ENCODE measurements at places on chromosomes 4 and X.

GRCh38 chr4:88429401-88429800 is 27.5 kb upstream of the HERC5 start:
- no peak for DNase-seq

GRCh38 chrX:115324194-115324593 is 34.7 kb downstream of the LUZP4 start:
- no peak for DNase-seq

- no peak for DNase-seq
Measured at GRCh38 chr4:38489924-38490639, 173.9 kb upstream of the KLF3 start.

GRCh38 chrX:134600714-134601113 is 57.6 kb downstream of the PLAC1 start:
- DNase-seq: no peak

- DNase-seq: no peak
Measured at GRCh38 chr4:88187766-88188165, 29.3 kb upstream of the ABCG2 start.

DNA sequence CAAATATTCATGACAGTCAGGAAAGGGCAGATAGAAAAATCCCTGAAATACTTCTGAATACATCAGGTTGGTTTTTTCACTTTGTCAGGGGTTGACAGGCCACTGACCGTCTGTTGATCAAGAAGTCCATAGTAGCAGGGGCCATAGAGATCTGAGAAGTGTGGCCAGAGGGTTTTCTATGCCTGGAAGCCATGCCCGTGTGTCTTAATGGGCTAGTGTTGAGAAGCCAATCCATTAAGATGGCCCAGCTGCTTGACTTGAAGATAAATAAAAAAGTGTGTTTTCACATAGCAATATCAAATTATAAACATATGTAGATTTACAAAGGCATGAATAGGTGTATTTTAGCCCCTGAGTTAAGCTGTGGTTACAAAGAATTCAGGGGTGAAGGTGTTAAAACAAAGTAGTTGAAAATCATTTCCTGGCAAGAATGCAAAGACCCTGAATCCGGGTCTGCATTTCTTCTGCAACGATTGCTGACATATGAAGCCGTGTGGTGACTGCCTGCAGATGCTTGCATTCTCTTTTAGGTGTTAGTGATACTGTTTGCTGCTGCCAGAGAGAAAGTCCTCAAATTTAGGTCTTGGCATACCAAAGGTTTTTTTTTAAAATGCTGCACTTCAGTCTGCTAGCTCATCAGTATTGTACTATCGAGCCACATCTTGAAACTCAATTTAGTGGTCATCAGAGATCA is 9.3 kb upstream of the LIMCH1 start:
- DNase-seq: no peak

DNA sequence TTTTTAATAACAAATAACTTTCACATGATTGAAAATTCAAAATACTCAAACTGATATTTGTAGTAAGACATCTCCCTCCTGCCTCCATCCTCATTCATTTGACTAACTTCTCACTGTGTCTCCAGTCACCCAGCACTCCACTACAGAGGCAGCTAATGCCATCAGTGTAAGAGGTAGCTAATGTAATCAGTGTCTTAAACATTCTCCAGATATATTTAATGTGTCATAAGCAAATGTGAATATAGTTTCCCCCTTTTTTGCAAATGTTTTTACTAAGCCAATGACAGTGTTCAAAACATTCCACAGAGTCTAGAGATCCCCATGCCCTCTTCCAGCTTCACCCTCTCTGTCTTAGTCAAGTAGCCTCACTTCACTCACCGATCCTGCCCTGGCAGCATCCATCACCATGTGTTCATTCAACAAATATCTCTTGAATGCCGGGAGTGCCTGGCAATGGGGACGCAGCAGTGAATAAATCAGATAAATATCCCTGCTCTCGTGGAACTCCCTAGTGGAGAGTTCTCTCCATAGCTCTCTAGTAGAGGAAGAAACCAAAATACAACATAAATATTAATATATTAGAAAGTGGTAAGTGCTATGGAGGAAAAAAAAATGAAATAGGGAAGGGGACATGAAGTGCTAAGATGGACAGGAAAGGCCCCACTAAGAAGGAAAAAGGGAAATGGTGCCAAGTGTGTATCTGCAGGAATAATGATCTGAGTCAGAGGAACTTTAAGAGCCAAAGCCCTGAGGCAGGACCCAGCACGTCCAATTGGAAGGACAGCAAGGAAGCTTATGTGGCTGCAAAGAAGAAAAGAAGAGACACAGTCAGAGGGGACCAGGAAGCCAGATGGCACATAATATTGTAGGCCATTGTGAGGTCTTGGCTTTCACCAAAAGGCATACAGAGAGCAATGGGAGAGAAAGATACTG is 18.7 kb downstream of the SCFD2 start:
- DNase-seq: no peak

DNA sequence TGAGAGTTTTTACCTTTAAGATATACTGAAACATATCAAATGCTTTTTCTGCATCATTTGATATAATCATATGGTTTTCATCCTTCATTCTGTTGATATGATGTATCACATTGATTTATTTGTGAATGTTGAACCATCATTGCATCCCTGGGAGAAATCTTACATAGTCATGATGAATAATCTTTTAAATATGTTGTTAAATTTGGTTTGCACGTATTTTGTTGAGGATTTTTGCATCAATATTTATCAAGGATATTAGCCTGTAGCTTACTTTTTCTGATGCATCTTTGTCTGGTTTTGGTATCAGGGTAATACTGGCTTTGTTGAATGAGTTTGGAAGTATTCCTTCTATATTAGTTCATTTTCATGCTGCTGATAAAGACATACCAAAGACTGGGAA is 541.4 kb downstream of the TLL1 start:
- no peak for DNase-seq

DNA sequence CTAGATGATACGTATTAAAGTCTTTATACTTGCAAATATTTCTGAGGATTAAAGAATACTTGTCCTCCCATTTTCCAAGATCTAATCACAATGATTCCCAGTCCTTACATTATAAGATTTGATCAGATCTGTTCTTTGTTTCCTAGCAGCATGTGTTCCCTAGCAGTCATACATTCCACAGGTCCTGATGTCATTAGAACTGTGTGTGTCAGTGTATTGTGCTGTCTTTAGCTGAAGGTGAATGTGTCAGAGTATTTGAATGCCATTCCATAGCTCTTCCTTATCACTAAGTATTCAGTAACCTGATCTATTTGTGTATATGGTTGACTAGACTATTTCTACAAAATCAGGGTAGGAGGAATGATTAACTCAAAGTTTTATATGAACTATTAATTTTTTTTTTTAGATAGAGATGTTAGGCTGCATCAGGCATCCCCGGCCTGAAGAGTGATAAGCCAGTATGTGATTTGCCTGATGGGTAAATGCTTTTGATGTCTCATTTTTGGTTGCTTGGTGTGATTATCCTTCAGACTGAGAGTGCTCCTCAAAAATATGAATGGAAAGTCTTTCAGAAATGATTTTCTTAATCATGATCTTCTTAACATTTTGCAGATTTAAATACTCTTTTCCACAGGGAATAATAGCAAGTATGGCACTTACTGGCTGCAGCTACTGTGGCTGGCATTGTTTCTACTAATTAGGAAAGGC is 4.4 kb downstream of the ADGRL3 start:
- no peak for DNase-seq

- DNase-seq: no peak
Measured at GRCh38 chr4:123878976-123879375, 482.4 kb downstream of the SPRY1 start.

GRCh38 chr4:65193985-65194384 is 476.3 kb downstream of the EPHA5 start:
- no peak for DNase-seq

- DNase-seq: no peak
Measured at GRCh38 chrX:9340598-9341290, 124.1 kb upstream of the TBL1X start.

GRCh38 chr4:177367336-177367735 is 57.7 kb downstream of the NEIL3 start:
- DNase-seq: no peak

DNA sequence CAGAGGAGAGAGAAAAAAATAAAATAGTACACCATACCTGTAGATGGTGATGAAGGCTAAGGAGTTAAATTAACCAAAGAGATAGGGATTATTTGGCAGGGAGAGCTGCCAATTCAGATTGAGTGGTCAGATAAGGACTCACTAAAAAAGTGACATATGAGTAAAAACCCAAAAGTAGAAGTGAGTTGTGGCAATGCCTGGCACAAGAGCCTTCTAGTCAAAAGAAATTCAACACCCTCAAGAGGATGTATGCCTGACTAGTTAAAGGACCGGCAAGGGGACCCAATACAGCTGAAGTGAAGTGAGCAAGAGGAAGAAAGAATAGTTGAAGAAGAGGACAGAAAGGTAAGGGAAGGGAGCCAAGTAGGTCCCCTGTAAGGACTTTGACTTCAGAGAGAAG is 34.9 kb downstream of the ELF2 start:
- DNase-seq: no peak

GRCh38 chr4:95619525-95620443 is 71.0 kb upstream of the UNC5C start:
- no peak for DNase-seq

GRCh38 chr4:145176641-145177432 is 3.6 kb downstream of the OTUD4 start:
- no peak for DNase-seq

DNA sequence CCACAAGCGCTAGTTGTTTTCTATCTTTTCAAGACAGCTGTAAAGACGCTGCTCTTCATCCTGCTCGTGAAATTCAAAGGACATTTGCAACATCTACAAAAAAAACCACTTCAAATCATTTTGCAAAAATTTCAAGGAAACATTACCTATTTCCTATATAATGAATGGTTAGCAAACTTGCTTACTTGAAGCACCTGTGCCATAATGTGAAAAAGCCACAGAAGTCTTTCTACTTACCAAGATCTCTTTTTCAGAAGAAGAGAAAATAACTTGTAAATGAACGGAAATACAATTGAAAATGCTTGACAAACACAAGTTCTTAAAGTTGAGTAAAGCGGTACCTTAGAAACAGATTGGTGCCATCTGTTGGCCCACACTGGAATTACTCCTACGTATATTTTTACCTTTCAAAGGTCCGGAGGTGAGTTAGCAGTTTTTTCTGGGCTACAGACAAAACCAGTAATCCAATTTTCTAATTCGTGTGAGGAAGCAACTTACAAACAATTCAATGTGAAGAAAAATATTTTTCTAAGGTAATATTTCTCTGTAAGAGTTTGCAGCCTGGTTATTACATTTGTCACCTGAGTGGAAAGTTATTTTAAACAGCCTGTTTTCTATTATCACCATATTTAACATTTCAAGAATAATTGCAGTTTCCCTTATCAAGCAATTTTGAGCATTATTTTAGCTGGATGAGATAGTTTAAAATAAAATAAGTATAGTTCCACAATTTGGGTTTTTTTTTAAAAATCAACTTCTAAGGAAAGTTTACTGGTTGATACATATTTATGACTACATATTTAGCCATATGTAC is at the start of gene TLR6:
TLR6 (minus strand) TSS at position 294 of the 814 bp plus-strand sequence. CDS start 27,344 bp downstream, outside the sequence.
- DNase-seq: no peak

DNA sequence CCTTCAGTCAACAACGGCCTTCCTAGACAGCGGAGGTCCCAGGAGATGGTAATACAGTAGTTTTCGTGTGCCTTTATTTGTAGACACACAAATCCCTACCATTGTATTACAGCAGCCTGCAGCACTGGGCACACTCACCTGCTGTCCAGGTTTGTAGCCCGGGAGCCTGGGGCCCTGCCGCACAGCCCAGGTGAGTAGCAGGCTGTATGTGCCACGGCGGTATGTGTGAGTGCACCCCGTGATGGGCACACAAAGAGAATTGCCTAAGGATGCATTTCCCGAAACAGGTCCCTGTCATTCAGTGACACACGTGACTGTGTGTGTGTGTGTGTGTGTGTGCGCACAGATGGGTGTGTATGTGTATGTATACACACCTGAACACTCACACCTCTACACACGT is 8.1 kb upstream of the SLC25A6 start:
- no peak for DNase-seq

- no peak for DNase-seq
Measured at GRCh38 chrX:118211891-118212816, 95.5 kb upstream of the KLHL13 start.

GRCh38 chr4:113170805-113171468 is 121.5 kb downstream of the ANK2 start:
- no peak for DNase-seq

- DNase-seq: no peak
Measured at GRCh38 chrX:112120721-112121120, 38.1 kb upstream of the TRPC5 start.

DNA sequence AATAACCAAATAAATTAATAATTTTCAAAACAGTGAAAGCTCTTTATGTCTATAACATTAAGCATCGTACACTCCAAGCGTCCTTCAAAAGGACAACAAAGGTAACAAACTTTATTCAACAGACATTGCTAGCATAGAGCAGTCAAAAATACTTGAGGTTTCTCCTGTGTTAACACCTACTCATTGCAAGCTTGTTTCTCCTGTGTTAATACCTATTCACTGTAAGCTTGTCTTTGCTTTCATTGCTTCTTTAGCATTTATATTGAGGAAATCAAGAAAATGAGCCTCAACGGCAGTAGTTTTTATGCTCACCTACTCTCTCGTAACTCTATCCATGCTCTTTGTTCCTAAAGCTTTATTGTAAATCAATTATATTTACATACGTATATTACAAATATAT is 3.5 kb downstream of the SPOCK3 start:
- DNase-seq: no peak

DNA sequence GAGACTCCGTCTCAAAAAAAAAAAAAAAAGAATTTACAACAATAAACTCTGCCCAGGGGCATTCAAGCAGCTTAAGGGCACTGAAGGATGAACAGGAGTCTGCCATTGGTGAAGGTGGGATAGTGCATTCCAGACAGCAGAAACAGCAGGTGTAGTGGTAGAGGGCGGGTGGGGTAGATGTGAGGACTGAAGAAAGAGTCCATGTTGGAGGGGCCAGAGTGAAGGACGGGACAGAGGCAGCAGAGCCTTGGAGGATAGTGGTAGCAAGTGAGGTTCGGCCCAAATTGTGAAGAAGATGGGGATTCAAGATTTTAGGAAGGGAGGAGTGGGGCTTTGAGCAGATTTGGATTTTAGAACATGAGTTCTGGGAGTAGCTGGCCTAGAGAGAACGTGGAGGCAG is 75.7 kb downstream of the MED28 start:
- no peak for DNase-seq

DNA sequence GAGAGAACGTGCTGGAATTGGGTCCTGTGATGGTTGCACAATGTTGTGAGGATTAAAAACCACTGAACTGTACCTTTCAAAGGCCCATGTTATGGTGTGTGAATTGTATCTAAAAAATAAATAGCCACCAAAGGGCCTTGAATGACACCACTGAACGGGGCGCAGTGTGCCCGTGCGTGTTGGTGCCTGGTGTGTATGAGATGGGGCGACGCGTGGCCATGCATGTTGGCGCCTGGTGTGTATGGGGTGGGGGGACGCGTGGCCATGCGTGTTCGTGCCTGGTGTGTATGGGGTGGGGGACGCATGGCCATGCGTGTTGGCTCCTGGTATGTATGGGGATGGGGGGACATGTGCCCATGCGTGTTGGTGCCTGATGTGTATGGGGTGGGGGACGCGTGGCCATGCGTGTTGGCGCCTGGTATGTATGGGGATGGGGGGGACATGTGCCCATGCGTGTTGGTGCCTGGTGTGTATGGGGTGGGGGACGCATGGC is 66.6 kb upstream of the HELT start:
- no peak for DNase-seq

- no peak for DNase-seq
Measured at GRCh38 chrX:31443654-31444053, 371.8 kb upstream of the FTHL17 start.

Measured in stimulated activated CD8-positive, alpha-beta memory T cell treated with anti-CD3 and anti-CD28 coated beads, Interleukin-2, amount 100 ng/mL, for 1 hour (primary cell).